ENCODE measurements at places on chromosomes 1 and 21.

DNA sequence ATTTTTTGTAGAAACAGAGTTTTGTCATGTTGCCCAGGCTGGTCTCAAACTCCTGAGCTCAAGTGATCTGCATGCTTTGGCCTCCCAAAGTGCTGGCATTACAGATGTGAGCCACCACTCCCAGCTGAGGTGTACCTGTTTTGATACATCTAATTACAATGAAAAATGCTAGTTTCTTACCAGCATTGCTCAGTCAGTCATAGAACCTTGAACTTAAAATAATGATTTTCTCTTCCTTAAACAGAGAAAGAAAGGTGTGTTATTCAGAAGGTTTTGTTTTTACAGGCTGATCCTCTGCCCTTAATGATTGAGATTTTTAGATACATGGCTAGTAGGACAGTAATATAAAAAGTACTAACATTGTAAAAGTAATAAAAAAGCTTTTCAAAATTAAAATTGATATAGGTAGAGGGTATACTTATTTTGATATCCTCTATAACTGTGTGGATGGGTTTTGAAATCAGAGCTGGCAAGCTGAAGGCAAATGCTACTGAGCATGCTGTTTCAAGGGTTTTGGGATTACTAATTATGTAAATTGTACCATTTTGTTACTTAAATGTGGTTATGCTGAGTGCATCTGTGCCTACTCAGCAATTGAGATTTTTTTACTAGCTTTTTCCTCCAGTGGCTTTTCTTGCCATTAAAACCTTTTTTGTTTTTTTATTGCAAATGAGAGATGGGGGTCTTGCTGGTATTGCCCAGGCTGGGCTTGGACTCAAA lies 16.1 kb downstream of the PRRC2C start:
- DNase-seq: no peak

DNA sequence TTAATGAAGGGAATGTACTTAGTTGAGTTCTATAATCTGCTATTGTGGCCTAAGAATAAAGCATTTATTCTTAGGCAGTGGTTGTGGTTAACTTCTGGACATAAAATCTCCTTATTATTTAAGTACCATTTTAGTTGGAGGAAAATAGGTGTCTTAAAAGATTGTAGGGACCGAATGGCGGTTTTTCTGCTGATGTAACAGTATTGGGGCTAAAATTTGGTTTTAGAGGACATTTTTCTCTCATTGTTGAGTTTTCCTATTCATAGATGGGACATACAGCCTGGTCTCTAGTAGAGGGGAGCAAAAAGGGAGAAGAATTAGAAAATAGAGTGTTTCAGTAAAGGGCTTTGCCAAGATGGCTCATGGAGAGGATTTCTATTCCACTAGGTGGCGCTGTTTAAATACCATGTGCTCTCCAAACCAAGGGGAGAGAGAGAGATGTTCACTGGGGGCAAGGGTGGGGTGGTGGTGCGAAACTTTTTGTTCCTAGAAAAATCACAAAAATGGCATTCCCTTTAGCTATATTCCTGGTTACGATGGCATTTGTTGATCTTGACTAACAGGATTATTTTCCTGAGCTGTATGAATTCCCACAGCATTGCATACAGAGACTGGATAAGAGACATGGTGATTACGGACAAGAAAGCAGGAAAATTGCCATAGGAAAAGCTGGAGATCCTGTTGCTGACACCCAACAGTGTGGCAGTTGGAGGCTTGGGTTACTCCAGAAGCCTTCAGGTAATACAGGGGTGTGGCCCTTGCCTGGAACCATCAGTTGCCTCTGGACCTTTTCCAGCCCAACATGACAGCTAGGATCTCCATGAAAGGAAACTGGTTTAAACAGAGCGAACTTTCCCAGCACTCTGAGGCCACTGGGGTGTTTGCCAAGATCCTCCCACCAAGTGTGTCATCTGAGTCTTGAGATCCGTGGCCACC lies 18.2 kb upstream of the FCGR2A start:
- DNase-seq: no peak

GRCh38 chr1:44842862-44843655 lies at the start of gene PTCH2:
TSS of gene PTCH2 (minus strand) at chr1:44843253. CDS start at chr1:44842932, 321 bp downstream.
- no peak for DNase-seq

GRCh38 chr1:159737238-159737916 lies 23.0 kb upstream of the CRP start:
- no peak for DNase-seq

DNA sequence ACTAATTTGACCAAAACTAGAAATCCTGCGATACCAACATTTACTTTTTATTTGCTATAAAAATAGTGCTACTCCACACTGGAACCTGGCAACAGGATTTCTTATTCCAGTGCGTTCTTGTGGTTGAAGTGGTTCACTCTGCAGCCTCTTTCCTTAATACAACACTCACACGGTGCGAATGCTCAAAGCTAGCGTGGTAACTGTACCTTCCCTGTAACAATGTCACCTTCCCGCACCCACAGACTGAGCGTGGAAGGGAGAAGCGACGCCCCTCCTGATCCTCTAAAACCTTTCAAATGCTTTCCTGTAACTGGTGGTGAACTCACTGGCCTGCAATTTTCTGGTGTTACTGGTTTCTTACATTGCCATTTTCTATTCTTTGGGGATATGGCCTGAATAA lies 132.2 kb downstream of the LRRC53 start:
- DNase-seq: no peak

- DNase-seq: no peak
These were observed 55.0 kb downstream of the KAZN start for GRCh38 chr1:14653461-14653960.
